ENCODE measurements at places on chromosomes 13 and 19. TPM values are rescaled to one million over a fixed set of nuclear protein-coding genes. Genes with fewer than 3 reads are reported as not detected.

MEIOSIN gene
- total RNA-seq = not detected

GRCh38 chr19:28968721-28969120, 244.2 kb downstream of the UQCRFS1 start:
- H3K27me3 ChIP-seq = no peaks in the 10 kb centered on the region
- H3K36me3 ChIP-seq = no peaks in the 10 kb centered on the region
- no peak overlapping the region for H3K4me3 ChIP-seq
- no peaks in the 10 kb centered on the region for H3K4me1 ChIP-seq
- H3K27ac ChIP-seq = no peak overlapping the region

- no peak overlapping the region for H3K27ac ChIP-seq
- no peak overlapping the region for H3K4me3 ChIP-seq
- no peaks in the 10 kb centered on the region for H3K27me3 ChIP-seq
Observed at GRCh38 chr13:110593430-110594130, 21.8 kb upstream of the NAXD start.

DNA sequence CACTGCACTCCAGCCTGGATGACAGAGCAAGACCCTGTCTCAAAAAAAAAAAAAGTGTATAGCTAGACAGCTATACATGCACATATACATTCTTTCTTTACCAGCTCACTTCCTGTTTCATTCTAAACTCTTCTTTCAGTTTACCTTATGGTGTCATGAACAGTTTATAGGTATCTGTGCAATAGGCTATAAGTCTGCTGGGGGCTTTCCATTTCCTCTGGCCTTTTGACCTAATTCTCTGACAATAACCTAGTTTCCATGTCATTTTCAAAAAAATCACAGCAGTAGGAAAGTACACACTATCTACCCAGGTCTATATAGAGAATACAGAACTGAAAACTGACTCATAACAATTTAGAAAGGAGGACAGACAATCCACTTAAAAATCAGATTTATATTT, 24.4 kb upstream of the URAD start:
- no peaks in the 10 kb centered on the region for H3K27me3 ChIP-seq
- no peak overlapping the region for H3K4me3 ChIP-seq
- no peak for DNase-seq
- H3K4me1 ChIP-seq = no peaks in the 10 kb centered on the region

DNA sequence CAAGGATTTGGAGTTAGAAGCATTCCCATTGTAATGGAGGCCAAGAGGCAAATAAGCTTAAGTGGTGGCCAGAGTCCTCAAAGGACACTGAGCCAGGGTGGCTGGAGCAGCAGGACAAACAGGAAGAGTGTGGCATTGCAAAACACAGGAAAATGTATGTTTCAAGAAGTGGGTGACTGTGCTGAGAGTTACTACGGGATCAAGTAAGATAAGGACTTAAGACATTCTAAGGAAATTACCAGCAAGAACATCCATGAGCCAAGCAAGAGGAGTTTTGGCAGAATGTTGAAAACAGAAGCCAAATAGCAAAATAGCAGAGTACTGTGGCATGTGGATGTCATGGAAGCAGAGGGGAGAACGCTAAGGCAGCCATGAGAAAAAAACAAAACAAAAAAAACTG, 104.2 kb downstream of the RAP2A start:
- no peaks in the 10 kb centered on the region for H3K36me3 ChIP-seq
- H3K27me3 ChIP-seq = no peaks in the 10 kb centered on the region
- no peak overlapping the region for H3K4me3 ChIP-seq
- no peak for DNase-seq
- no peaks in the 10 kb centered on the region for H3K4me1 ChIP-seq
- H3K27ac ChIP-seq = no peak overlapping the region

Measured in CD4-positive, alpha-beta T cell (primary cell).